Naive B cell (primary cell): ENCODE measurements at places on chromosomes 6 and 20.

- DNase-seq, result no peak
These were observed 527 bp downstream of the TOMM34 start for GRCh38 chr20:44959638-44960102.

- no peak for DNase-seq
These were observed 119.4 kb upstream of the TSHZ2 start for GRCh38 chr20:52852714-52853113.

- no peak for DNase-seq
These were observed 29.3 kb downstream of the PPARD start for GRCh38 chr6:35371494-35372262.

DNA sequence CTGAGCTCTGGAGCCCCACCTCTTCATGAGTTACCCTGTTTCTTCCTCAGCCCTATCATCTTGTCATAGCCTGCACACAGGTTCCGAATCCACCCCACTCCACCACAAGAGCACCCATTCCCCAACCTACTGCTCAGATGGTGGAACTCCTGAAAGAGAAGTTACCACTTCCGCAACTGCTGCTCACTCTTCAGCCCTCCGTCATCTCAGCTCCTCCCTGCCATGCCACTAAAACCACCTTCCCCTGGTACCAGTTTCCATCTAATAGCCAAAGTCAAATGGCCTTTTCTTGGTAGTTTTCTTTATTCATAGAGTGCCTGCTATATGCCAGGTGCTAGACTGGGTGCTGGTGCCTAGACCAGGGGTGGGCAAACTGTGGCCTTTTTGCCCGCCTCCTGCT is 3.9 kb downstream of the RAB22A start:
- DNase-seq, result no peak

DNA sequence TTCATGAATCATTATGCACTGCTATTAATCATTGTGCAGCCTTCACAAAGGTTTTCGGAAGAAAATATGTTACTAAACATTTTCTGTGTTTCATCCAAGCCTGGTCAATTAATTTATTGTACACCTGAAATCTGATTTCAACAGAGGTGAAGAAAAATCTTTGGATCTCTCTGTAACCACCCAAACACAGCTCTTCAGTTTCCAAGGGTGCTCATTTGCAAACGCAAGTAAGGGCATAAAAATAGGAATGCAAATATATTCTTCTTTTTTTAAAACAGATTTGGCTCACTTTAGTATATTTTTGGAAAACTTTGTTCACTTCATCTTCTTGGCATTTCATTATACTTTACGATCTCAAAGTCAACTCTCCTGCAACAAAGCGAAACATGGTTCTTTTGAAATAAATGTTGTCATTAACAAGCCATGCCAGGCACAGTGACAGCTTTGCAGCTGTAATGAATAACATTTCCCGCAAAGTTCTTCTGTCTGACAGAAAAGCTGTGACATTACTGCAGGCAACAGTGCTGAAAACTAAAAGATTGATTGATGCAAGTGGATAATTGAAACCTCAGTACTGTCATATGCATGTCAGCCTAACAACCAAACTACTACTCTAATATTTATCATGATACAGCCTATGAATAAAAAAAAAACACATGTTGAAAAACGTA is 348.3 kb downstream of the FRK start:
- DNase-seq, result no peak
